RPMI7951 (cell line): ENCODE measurements at places on chromosomes 4 and X. TPM values are rescaled to one million over a fixed set of nuclear protein-coding genes. Genes with fewer than 3 reads are reported as not detected.

TACR3 gene
- total RNA-seq, result not detected in 2 replicates

DSPP gene
- total RNA-seq, result not detected in 2 replicates

HNRNPD gene
- 40.6 and 47.3 TPM in 2 replicates for total RNA-seq

RBMXL3 gene
- total RNA-seq, result not detected in 2 replicates

TMPRSS11E gene
- total RNA-seq, result not detected in 2 replicates

TMEM175 gene
- total RNA-seq, result 13.5 and 17.4 TPM in 2 replicates

EFNB1 gene
- total RNA-seq, result 10.1 and 15.1 TPM in 2 replicates

CABS1 gene
- not detected in 2 replicates for total RNA-seq

HTRA3 gene
- total RNA-seq, result 7.8 and 8.6 TPM in 2 replicates

DACH2 gene
- total RNA-seq, result not detected in 2 replicates

NDST3 gene
- not detected in 2 replicates for total RNA-seq

TMEM35A gene
- 0.10 TPM in 1 of 2 replicates, not detected in the other for total RNA-seq

NWD2 gene
- not detected in 2 replicates for total RNA-seq
